ENCODE measurements at places on chromosomes 13 and 19.

DNA sequence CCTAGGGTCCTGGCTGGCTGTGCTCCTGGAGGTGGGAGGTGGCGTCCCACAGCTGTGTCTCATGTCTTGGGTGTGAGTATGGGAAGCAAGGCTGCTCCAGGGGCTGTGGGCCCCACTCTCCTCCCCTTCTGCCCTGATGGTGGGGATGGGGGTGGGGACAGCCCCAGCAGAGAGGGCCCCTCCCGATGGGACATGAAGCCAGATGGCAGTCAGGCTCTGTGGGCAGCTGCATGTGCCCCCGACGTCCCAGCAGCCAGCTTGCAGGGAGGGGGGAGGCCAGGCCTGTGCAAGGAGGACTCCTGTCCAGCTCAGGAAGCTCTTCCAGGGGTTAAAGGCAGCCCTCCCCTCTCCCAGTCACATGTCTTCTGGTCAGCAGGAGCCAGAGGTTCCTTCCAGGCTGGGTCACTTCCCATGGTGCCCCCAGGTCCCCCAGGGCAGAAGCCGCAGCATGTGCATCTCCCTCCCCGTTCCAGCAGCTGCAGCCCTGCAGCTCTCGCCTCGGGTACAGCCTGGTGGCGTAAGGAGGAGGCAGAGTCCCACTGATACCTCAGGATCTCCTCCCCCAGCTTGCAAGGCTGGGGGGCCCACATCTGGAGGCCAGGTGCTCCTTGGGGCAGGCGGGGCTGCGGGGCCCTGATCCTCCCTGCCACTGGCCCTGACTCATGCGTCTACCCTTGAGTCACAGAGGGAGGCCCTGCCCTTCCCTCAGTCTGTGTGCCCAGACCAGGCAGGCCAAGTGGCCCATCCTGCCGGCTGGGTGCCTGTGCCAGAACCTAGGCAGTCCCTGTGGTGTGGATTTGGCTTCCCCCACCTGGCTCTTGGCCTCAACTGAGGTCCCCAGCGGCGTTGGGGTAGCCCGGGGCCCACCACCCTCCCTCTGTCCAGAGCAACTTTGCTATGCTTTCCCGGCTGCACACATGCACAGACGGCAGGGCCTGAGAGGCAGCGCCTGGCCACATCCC lies 13.0 kb downstream of the YIPF2 start:
- no peak for DNase-seq

- DNase-seq, result no peak
Observed at GRCh38 chr13:27678306-27679040, 56.8 kb downstream of the POLR1D start.

DNA sequence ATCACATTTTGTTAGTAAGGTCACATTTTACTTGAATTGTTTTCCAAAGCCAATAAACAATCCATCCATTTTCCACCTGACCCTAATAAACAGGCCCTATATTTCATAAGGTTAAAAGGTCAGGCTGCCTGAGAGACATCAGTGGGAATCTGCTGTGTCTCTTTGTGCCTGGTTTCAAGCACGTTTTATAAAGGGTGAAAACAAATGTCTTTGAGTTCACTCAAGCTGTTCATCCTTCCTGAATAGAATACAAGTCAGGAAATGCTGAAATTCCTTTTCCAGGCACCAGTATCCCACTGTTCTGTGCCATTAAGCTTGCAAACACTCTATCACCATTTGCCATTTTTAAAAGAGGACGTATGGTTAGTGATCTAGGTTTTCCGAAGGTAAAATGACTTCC lies 67.5 kb upstream of the SPATA13 start:
- DNase-seq, result no peak

- DNase-seq, result no peak
Observed at GRCh38 chr13:111278258-111278657, 42.2 kb upstream of the TEX29 start.

DNA sequence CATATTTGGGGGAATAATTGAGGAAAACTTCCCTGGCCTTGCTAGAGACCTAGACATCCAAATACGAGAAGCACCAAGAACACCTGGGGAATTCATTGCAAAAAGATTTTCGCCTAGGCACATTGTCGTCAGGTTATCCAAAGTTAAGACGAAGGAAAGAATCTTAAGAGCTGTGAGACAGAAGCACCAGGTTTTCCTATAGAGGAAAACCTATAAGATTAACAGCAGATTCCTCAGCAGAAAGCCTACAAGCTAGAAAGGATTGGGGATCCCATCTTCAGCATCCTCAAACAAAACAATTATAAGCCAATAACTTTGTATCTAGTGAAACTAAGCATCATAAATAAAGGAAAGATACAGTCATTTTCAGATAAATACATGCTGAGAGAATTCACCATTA lies 114.9 kb downstream of the PIBF1 start:
- no peak for DNase-seq

GRCh38 chr19:17172624-17173345 lies 42.4 kb upstream of the USE1 start:
- DNase-seq, result no peak

- no peak for DNase-seq
Observed at GRCh38 chr13:31790992-31791391, 51.7 kb downstream of the RXFP2 start.

DNA sequence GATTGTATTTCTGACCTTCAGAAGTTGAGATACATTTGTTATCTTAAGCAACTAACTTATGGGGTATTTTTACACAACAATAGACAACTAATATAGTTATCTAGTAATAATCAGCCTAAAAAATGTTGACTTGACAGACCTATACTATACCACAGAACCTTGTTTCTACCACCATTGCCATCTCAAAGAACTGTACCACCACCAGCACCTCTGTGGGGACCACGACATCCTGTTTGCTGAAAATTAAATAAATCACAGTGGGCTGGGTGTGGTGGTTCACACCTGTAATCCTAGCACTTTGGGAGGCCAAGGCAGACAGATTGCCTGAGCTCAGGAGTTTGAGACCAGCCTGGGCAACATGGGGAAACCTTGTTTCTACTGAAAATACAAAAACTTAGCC lies 24.0 kb downstream of the TSKS start:
- DNase-seq, result no peak

DNA sequence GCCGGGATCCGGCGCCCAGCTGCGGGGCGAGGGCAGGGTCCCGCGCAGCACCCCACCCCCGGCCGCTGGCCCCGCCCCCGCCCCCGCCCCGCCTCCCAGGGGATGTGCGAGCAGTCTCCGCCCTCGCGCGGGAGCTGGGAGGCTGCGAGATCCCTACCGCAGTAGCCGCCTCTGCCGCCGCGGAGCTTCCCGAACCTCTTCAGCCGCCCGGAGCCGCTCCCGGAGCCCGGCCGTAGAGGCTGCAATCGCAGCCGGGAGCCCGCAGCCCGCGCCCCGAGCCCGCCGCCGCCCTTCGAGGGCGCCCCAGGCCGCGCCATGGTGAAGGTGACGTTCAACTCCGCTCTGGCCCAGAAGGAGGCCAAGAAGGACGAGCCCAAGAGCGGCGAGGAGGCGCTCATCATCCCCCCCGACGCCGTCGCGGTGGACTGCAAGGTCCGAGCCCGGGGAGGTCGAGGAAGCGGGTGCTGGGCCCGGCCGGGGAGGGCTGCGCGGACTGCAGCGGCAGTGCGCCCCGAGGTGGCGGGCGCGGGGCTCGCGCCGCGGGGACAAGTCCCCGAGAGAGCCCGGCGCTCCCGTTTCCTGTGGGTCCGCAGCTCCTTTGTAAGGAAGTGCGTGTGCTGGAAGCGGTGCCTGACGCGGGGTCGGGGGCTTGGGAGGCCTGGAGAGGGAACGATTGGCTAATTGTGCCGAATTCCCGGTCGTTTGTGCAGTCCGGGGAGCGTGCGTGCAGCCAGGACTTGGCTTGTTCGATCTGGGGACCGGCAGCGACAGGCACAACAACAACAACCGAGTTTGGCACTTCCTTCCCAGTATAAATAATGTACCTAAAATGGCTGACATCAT lies at the start of gene ITM2B:
ITM2B (plus strand) TSS at position 161 of the 843 bp plus-strand sequence; CDS start at position 316, 155 bp downstream.
- peak; percentile 43 for DNase-seq

DNA sequence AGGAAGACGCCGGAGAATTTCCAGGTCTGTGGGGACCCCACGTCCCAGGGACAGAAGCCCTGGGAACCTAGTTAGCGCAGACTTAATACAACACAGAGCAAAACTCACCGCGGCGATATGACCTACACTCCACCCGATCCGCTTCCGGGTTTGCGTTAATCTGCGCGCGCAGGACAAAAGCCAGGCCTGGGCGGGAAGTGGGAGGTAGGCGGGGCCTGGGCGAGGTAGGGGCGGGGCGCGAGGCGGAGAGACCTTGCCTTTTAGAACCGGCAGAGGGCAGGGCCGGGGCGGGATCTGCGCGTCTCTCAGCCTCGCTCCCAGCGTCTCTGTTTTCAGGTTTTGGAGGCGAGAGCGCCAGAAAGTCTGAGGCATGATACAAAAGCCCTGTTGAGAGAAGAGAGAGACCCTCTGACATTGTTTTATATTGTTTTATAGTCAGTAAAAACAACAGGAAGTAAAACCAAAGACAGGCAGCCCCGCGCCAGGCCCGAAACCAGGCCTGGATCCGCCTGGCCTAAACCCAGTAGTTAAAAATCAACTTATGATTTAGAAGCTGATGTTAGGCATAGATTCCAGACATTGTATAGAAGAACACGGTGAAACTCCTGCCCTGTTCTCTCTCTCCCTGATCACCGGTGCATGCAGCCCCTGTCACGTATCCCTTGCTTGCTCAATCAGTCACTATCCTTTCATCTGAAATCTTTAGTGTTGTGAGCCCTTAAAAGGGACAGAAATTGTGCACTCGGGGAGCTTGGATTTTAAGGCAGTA lies at the start of gene ZNF611:
ZNF611 (minus strand) TSS at position 152 of the 769 bp plus-strand sequence. CDS start 19,150 bp downstream, outside the sequence.
- peak; percentile 99 for DNase-seq

DNA sequence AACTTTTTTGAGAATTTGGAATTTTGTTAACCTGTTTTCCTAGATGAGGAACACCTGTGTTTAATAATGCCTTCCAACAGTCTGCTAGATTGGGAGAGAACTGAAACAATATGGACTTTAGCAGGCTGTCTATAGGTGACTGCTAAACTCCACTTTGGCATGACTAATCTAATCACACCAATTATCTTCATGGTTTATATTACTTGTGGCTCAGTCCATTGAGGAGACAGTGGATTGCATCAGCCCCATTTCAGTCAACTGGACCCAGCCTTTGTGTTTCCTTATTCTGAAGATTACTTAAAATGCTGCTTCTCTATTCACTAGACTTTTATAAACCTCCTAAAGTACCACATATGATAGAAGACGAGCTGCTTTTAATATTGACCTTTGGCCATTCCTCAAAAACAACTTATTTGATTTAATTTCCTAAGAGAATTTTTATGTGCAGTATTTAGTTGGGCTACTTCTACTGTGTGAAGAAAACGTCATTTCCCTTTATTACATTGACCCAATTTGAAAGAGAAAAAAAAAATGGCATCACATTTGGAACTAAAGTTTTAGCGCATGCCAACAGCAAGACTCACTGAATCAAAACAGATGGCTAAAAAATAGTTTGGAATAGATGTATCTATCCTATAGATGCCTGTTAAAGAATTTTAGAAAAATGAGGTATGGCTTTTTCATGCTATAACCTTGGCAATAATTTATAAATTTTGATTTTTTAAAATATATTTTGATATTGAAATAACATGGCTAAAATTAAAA lies 295.8 kb downstream of the NDFIP2 start:
- DNase-seq, result no peak

DNA sequence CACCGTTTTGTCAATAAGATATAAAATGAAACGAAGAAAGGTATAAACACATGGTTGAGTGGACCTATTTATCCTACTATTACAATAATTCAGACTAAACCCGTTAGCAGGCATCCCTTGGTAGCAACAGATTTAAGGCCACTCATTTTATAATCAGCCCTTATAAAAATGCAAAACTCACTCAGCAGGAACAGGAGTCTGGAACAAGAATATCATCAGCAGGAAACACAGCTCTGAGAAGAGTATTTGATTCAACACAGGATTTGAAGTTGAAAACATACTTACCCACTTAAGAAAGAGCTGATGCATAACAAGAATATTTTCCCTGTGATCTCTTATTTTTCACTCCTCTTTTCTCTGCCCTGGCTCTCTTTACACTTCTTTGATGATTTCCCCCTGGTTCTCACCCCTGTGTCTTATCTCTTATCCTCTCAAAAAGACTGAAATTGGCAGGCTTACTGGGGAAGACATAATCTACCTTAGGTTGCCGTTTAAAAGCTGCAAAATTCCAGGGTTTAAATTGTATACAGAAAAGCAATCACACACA lies 1722.7 kb downstream of the SLITRK5 start:
- no peak for DNase-seq

DNA sequence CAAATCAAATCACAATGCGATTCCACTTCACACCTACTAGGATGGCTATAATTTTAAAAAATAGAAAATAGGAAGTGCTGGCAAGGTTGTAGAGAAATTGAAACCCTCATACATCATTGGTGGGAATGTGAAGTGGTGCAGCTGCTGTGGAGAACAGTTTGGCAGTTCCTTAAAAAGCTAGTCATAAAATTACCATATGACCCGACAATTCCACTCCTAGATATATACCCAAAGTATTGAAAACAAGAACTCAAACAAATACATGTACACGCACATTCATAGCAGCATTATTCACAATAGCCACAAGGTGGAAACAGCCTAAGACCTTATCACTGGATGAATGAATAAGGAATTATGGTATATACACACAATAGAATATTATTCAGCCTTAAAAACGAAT lies 12.0 kb downstream of the HMGB1 start:
- no peak for DNase-seq

- DNase-seq, result no peak
Observed at GRCh38 chr13:45353895-45354294, 12.9 kb upstream of the TPT1 start.

DNA sequence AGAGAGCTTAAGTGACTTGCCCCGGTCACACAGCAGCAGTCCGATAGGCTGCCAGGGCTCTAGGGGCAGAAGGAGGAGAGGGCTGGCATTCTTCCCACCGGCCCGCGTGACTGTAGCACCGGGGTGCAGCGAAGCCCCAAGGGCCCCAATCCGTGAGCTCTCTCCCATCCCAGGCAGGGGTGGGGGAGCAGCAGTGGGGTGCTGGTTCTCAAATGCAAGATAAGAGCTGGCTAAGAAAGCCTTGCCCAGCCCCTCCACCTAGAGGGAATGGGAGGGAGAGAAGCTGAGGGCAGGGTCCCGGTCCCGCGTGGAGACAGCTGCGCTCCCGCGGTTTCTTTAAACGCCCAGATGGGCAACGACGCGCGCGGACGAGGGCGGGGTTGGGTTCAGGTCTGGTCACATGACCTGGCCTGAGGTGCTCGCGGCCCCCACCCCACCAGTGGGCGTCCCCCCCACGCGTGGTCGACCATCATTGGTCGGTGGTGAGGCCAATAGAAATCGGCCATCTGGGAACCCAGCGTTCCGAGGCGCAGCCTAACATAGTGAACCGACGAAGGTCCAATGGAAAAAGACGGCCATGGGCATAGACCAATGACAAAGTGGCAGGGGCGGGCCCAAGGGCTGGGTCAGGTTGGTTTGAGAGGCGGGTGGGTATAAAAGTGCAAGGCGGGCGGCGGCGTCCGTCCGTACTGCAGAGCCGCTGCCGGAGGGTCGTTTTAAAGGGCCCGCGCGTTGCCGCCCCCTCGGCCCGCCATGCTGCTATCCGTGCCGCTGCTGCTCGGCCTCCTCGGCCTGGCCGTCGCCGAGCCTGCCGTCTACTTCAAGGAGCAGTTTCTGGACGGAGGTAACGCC lies at the start of gene CALR:
CALR (plus strand) TSS at position 683 of the 852 bp plus-strand sequence; CDS start at position 754, 71 bp downstream.
- DNase-seq, result peak; percentile 99

GRCh38 chr19:5954293-5954692 lies 23.6 kb downstream of the RANBP3 start:
- no peak for DNase-seq
